ENCODE measurements at places on chromosomes 13 and 19.
A peak's percentile ranks its signal among the peaks of the same experiment; 100 is the strongest.

- no peak for DNase-seq
These were observed 88.3 kb upstream of the PCDH9 start for GRCh38 chr13:67318398-67318797.

GRCh38 chr13:29482504-29482903 lies 113.0 kb downstream of the SLC7A1 start:
- DNase-seq = no peak

- no peak for DNase-seq
These were observed 11.9 kb downstream of the KLF2 start for GRCh38 chr19:16336571-16336970.

DNA sequence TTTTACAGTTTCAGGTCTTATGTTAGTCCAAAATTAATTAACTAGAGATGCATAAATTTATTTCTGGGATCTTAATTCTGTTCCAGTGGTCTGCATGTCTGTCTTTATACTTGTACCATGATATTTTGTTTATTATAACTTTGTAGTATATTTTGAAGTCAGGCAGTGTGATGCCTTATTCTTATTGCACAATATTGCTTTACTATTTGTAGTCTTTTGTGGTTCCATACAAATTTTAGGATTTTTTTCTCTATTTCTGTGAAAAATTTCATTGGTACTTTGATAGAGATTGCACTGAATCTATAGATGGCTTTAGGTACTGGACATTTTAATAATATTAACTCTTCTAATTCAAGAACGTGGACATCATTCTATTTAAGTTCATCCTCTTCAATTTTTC lies 304.0 kb downstream of the GPC5 start:
- DNase-seq = no peak

DNA sequence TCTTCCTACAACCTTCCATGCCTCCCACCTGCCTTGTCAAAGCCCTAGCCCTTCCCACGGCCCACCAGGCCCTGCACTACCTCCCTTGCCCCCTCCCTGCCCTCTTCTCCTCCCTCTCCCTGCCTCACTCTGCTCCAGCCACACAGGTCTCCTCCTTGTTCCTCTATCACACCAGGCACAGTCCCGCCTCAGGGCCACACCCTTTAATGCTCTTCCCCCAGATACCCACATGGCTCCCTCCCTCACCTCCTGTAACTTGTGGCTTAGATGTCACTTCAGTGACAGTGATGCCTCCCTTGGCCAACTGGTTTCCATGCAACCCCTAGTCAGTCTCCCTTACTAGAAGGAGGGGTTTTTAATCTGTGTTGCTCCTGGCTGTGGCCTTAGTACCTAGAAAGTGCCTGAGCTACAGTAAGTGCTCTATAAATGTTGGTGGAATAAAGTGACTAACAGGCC lies 1.3 kb downstream of the SIRT6 start:
- DNase-seq = peak; percentile 67

DNA sequence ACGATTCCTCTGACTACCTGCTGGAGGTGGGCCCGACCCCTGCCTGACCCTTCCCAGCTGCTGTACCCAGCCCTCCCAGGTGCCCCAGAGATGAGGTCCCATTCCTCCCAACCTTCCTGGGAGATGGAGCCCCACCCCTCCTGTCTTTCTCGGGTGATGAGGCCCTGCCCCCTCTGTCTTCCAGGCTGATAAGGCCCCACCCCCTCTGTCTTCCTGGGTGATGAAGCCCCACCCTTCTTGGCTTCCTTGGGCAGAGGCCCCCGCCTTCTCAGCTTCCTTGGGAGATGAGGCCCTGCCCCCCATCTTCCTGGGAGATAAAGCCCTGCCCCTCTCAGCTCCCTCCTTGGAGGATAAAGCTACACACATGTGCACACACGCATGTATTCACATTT lies 47.9 kb downstream of the CERS4 start:
- no peak for DNase-seq

DNA sequence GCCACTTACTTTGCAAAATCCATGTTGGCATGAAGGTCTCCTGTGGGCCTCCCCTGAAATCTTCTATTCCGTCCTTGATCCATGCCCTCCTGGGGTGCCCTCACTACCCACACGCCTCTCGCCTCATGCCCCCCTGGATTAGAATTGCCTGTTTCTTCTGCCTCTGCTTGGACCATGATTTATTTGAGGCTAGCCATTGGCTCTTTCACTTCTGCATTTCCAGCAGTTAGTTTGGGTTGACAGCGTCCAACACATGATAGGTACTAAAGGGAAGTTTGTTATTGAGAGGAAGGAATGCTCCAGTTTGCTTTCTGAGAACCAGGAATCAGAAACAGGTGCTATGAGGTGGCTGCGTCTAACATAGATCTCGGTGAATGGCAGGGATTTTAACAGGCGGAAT lies 30.5 kb upstream of the TPTE2 start:
- DNase-seq = no peak

GRCh38 chr13:54733639-54734038 lies 1705.0 kb downstream of the OLFM4 start:
- no peak for DNase-seq

- DNase-seq = no peak
These were observed at the start of gene HSD17B14 for GRCh38 chr19:48836089-48837017. Gene HSD17B14, minus strand, starts transcription at chr19:48836491. Its CDS starts 80 bp downstream, at chr19:48836411.

GRCh38 chr13:53848366-53848961 lies 819.9 kb downstream of the OLFM4 start:
- DNase-seq = no peak

DNA sequence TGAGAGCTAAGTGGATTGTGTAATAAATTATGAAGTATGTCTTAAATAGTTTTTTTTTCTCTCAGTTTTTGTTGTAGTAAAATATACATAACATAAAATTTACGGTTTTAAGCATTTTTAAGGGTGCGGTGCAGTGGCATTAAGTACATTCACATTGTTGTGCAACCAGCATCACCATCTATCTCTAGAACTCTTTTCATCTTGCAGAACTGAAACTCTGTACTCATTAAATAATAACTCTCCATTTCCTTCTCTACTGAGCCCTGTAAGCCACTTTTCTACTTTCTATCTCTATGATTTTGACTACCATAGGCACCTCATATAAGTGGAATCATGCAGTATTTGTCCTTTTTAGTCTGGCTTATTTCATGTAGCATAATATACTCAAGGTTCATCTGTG lies 87.1 kb downstream of the GJA3 start:
- DNase-seq = no peak

DNA sequence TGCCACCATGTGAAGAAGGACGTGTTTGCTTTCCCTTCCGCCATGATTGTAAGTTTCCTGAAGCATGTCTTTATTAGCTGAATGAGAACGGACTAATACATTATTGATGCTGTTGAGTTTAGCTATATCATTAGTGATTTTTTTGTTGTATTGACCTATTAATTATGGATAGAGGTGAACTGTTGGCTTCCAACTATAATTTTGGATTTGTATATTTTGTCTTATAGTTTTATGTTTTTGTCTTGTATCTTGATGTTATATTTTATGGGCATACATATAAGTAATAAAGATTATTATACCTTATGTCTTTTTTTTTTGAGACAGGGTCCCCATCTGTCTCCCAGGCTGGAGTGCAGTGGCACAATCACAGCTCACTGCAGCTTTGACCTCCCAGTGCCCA lies 45.6 kb downstream of the ZNF627 start:
- DNase-seq = no peak

DNA sequence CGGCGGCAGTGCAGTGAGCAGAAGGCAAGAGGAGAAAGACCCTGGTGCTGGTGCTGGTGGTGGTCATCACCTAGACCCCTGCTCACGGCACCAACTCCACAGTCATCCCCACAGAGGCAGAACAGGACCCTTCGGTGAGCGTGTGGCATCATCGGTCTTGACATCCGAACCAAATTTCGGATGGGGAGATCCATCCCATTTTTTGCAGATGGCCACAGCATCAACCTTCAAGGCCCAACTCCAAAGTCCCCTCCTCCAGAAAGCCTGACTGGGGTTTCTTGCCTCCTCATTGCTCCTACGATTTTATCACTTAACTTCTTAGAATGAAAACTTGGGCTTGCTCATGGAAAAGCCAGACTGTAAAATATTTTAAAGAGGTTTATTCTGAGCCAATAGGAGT lies 8.7 kb upstream of the KLK12 start:
- DNase-seq = no peak

DNA sequence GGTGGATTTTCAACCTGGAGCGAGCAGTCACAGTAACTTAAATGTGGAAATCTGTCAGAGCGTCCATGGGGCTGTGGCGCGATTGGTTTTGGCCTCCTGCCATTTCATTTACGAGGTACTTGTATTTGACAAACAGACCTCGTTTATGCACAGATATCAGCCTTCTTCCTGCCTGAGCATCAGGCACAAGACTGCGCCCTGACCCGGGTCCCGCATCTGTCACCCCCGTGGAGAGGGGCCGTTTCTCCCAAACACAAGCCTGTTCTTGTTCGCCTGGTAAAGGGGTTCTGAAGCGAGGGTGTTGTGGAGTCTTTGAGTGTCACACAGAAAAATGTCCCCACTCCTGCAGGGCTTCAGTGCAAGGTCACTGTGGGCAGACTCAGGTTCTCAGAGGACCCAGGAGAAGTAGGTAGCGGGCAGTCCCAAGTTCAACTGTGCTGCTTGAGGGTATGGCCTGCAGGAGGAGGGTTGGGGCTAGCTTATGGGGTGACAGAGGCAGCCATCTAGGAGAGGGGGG lies 202.3 kb downstream of the URI1 start:
- no peak for DNase-seq

GRCh38 chr13:77465603-77466195 lies 69.8 kb upstream of the SCEL start:
- DNase-seq = no peak

GRCh38 chr13:100394005-100394695 lies 194.4 kb downstream of the GGACT start:
- peak; percentile 76 for DNase-seq

- DNase-seq = no peak
These were observed 20.8 kb downstream of the ADGRL1 start for GRCh38 chr19:14185158-14185557.
